Caudate nucleus (tissue), 63 donors: ENCODE measurements at places on chromosomes 12 and 14.

- no peak for DNase-seq
Measured at GRCh38 chr14:93906341-93907329, 20.5 kb upstream of the FAM181A start.

DNA sequence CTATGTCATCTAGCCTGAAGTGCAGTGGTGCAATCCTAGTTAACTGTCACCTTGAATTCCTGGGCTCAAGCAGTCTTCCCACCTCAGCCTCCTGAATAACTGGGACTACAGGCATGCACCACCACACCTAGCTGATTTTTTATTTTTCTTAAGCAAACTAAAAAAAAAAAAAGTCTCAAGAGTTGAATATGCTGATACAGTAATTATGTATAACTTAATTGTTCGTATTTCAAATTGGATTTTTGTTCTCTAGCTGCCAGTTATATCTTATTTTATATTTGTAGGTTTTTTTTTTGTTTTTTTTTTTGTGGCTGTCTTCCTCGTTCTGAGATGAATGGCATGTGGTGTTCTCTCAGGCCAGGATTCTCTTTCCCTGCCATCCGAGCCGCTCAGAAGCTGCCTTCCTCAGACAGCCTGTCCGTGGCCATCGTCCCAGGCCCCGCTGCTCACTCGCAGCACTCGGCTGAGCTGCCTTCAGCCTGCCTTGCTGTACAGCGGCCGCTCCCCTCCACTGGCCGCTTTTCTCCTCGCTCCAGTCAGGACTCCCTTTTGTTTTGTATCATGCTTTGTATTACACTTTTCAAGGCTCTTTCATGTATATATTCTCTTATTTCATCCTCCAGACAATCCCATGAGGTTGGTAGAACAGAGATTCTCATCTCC is 53.3 kb downstream of the WDR20 start:
- no peak for DNase-seq

- no peak for DNase-seq
Measured at GRCh38 chr12:132116709-132117557, 27.2 kb downstream of the DDX51 start.

- no peak for DNase-seq
Measured at GRCh38 chr14:50619569-50620141, 48.5 kb downstream of the SAV1 start.

DNA sequence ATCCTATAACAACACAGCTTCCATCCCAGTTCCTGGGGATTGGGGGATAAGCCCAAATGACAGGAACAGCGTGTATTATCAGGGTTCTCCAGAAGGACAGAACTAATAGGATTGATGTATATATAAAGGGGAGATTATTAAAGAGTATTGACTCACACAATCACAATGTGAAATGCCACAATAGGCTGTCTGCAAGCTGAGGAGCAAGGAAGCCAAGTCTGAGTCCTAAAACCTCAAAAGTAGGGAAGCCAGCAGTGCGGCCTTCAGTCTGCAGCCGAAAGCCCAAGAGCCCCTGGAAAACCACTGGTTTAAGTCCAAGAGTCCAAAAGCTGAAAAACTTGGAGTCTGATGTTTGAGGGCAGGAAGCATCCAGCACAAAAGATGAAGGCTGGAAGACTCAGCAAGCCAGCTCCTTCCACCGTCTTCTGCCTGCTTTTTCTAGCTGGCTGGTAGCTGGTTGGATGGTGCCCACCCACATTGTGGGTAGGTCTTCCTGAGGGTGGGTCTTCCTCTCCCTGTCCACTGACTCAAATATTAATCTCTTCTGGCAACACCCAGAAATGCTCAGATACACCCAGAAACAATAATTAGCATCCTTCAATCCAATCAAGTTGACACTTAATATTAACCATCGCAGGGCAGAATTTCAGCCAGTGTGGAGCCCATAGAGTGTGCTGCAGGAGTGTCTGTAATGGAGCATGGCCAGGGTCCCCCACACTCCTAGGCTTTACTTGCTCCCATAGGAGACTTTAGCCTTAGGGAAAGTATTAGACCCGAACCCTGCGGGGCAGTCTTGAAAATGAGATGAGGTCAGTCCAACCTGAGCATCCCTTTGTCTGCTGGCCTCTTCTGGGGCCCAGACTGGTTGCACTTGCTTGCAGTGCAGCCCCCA is 111.1 kb downstream of the SINHCAF start:
- DNase-seq = no peak

DNA sequence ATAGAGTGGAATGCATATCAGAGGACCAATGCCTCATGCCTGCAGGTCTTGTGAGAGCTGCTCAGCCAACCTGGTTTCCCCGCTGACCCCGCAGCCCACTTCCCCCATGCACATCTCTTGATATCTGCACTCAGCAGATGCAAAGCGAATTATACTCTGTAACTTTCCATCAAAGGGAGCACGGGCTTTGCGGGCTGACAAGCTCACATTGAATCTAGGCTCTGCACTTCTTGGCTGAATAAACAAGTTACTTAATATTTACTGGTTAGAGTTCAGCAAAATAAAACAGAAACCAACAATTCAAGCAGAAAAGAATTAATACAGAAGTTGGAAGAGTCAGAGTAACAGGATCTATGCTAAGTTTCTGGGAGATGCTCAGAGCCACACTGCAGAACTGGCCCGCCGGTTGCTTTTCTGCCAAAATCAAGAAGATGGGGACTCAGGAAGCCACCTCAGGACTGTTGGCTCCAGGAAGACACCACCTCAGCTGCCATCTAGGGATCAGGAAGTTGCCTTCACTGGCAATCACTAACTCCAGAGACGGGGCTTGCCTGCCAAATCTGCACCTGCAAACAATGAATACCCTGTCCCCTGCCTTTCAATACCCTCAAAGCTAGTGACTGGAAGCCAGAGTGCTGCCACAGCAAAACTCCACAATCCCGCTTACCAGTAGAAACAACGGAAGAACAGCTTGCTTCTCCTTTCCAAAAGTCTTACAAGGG is 46.5 kb downstream of the NR1H4 start:
- no peak for DNase-seq

GRCh38 chr12:54417712-54418440 is 1.2 kb downstream of the ITGA5 start:
- DNase-seq = no peak

GRCh38 chr12:107843351-107844311 is 69.1 kb downstream of the ASCL4 start:
- DNase-seq = no peak

GRCh38 chr12:31984806-31985591 is 25.8 kb downstream of the RESF1 start:
- no peak for DNase-seq

DNA sequence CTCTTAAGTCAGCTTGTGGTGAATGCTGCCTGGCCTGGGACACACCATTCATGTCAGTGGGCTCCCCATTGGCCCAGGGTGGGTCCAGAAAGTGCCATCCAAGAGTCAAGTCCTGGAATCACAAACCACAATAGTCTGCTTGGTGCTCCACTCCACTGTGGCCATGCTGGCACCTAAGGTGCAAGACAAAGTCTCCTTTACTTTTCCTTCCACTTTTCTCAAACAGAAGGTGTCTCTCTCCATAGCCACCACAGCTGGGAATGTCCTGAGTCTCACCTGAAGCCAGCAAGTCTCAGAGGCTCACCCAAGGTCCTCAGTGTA is 9.0 kb downstream of the RDH16 start:
- no peak for DNase-seq

DNA sequence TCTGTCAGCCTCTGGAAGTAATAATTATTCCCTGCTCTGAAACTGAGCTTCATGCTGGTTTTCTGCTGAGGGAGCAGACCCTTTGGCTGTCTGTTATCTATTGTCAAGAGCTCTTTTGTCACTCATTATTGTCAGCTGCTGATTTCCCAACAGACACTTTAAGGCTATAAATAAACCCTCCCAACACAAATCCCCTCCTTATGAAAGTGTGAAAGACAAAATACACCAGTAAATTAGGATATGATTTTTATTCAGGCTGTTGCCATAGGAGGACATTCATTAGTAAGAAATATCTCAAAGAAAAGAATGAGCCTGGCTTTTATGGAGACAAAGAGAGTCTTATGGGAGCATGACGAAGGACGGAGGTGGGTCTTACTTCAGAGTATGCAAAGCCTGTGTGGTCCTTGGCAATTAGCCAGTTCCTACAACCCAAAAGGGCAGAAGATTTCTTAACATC is 180.8 kb downstream of the CRADD start:
- DNase-seq = no peak

DNA sequence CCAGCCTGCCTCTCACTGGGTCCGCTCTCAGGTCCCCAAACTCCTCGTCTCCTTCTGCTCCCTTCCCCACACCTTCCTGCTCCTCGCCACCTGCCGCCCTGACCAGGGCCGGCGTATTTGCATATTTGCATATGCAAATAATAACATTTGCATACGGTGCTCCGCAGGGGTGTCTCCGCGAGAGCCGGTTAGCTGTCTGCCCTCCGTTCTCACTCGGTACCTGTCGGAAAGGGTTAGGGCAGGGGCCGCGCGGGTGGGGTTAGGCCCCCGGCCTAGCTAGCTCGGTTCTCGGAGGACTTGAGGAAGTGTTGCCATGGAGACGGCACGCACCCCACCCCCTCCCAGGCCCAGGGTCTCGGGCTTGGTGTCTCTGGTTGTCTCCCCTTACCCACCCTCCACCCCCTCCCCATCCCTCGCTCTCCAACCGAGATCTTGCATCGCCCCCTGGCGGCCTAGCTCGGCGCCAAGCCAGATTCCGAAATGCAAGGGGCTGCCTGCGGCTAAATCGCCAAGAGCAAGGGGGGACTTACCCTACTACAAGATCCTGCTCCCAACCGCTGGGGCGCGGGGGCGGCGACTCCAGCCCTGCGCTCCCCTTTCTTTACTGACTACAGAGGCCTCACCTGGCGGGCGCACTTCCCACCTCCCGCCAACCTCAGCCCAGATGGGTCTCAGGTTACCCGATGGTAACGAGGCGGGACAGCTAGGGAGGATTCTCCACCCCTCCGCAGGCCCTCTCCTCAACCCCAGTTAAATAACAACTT is 8.1 kb downstream of the STAC3 start:
- no peak for DNase-seq

DNA sequence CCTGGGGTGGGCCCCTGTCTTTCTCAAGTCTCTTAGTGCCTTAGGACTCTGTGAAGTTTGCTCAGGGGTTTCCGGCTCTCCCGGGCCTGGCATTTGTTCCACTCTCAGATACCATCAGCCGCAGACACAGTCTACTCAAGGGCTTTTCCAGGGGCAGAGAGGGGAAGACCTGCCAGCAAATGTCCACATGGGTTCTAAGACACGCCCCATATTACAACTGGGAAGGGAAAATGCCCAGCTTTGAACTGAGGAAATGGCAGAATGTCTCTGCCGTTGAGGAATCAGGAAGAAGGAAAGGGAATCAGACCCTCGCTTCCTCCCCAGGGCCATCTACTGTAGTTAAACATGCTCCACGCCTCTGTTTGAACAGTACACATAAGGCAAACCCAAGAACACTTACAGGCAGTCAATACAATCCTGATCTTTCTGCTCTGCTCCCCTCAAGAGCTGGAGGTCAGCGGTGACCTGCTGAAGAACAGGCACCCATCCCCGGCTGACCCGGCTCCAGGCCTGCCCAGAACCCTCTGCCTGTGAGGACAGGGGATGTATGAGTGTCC is 7.9 kb downstream of the CCDC85C start:
- no peak for DNase-seq

GRCh38 chr12:131497966-131498365 is 212.9 kb upstream of the SFSWAP start:
- DNase-seq = no peak

DNA sequence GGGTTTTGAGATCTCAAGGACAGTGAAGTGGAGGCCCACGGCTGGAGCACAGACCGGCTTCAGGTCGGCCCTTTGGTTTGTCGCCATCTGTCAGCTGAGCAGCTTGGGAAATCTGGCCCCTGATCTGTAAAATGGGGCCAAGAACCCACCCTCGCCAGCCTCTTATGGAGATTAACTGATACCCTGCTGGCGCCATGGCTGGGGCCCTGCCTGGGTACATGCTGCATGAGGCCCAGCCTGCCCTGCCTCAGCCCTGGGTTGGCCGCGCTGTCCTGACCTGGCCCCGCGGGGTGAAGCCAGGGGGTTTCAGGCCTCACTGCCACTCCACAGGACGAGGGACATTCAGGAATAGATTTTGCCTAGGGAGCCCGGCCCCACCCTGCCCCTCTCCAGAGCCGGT is 33.9 kb upstream of the MEG3 start:
- no peak for DNase-seq

- no peak for DNase-seq
Measured at GRCh38 chr12:109832541-109833306, 474 bp downstream of the TRPV4 start.

DNA sequence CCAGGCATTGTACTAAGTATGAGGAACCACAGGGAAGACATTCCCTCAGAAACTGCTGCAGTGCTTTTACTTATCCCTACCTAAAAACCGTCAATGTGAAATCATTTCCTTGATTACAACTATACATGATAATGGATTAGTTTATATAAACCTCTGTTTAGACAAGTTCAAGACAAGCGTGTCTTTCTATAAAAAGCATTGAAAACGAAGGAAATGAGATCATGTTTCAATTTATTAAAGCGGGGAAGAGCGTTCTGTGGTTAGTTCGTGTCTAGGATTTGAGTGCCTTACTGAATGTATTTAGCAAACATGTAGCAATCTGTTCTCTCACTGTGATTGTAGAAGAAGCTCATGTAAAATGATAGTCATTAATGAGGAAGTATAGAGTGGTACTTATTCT is 37.5 kb downstream of the GALC start:
- DNase-seq = no peak

DNA sequence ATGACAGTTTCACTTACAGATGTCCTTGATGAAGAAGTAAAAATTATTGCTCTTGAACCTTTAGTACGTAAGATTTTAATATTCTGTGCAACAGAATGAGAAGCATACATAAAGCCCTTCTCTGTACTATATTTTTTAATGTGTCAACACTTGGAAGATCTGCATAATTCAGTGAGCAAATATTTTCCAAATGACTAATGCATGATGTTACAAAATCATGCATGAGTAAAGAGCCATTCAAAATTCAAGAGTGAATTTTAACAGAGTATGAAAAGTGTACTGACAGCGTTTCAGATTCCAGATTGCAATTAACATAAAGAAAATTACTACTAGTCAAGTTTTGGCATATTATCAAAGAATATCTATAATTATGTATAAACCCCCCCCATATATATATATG is 101.4 kb upstream of the BBS10 start:
- no peak for DNase-seq

GRCh38 chr12:129605666-129606065 is 298.2 kb downstream of the TMEM132D start:
- no peak for DNase-seq

GRCh38 chr12:51917746-51918453 is 10.6 kb downstream of the ACVRL1 start:
- no peak for DNase-seq

- no peak for DNase-seq
Measured at GRCh38 chr12:115294453-115295133, 610.6 kb upstream of the TBX3 start.

- no peak for DNase-seq
Measured at GRCh38 chr12:63086149-63086915, 64.7 kb downstream of the AVPR1A start.
